Calu3 (cell line): ENCODE measurements at places on chromosomes 16 and 17.

DNA sequence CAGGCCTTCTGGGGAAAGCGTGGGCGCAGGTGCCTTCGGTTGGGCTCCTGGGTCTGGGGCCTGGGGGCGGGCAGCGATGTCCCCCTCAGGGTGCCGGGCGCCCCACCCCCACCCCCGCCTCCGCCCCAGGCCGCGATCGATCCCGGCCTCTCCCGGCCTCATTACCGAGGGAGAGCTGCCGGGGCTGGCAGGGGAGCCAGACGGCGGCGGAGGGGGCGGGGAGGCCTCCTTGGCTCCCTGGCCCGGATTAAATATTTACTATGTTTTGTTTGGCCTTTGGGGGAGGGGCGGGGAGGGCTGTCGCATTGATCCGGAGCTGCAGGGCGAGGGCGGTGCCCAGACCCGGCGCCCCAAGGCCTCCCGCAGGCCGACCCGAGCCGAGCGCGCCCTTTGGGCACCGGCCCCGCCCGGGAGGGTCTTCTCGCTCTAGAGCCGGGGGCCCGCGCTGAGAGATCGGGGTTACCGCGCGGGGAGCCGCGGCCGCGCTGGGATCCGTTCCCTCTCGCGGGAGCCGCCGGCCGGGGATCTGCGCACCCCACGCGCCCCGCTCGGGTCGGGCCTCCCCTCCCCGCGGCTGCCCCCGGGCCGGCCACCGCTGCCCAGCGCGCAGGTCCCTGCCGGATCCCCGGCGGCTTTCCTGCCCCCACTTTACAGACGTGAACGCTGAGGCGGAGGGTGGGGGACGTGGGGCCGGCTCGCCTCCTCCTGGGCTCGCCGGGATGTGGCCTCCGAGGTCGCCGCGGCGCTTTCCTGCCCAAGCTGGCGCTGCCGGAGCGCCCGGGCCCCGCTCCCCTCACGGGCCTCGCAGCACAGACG, 27.0 kb downstream of the RTN4RL1 start:
- DNase-seq, result peak; percentile 74

DNA sequence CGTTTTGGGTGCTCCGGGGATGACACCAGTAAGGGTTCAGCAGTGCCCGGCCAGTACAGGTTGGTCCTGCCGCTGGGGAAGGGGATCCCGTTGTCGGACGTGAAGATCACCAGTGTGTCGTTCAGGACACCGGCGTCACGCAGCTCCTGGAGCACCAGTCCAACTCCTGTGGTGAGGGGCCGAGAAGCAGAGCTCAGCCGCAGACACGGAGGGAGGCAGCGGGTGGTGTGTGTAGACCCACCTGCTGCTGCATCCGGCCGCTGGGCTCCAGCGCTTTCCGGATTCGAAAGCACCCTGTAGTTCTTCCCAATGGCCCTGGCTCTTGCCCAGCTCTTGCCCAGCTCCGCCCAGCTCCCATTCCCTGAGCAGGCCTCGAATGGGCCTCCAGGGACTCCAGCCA, 8.0 kb downstream of the SGSH start:
- DNase-seq, result no peak

- DNase-seq, result no peak
Measured at GRCh38 chr16:8798535-8799157, 1.0 kb downstream of the PMM2 start.

- peak; percentile 42 for DNase-seq
Measured at GRCh38 chr17:66347661-66348514, 45.5 kb downstream of the PRKCA start.

DNA sequence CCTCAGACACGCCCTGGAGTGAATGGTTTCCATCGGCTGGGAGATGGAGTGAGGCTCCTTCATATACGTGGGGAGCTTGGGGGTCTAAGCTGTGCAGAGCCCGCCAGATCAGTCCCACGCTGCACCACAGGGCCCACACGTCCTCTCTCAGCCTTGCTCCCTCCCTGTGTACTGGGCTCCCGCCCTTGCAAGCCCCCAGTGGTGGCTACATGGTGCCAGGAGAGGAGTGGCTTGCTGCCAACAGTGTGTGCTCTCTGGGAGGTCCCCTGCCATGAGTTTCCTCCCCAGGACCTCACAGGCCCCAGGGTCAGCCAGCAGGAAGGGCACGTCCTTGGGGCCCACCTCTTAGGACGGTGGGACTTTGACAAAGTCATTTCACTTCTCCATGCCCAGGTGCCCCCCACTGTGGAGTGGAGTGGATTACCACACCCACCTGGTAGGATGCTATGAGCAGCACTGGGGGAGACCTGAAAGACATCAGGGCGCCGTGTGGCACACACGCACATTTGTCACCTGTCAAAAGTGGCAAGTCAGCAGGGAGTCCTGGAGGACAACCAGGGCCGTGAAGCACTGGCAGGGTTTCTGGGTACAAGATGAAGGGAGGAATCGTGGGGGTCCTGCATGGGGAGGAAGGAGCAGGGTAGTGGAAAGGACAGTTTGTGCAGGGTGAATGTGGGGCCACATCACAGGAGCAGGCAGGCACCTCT, 13.7 kb downstream of the SLC5A10 start:
- no peak for DNase-seq

GRCh38 chr17:64152428-64153125, 22.6 kb upstream of the ERN1 start:
- no peak for DNase-seq
